ENCODE measurements at places on chromosomes 11 and 22.

DNA sequence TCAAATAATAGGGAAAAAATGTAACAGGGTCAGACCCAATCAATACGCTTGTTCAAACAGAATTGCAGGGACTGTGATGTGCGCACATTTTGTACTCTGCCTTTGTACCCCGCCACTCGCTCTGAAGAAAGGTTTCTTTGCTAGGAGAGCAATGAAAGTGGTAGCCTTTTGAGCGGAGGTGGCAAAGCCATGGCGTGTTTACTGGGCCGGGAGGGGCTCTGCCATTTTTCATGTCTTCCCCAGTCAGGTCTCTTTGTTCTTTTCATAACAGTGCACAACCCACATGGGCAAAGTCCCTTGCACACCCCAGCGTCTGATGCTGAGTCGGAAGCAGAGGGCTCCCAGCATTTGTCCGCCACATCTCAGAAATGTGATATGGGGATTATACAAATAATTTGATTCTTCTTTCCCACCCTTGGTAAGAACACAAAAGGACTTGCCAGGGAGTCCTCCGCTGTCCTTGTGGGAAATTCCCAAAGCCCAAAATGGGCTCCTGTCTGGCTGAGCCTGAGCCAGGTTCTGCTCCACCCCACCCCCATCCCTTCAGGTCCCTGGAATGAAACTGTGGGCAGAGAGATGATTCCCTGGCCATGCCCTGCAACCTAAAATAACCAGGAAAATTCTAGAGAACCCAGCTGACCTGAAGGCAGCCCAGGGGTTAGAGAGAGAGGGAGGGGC, 36.6 kb downstream of the C11orf58 start:
- no peak for DNase-seq

DNA sequence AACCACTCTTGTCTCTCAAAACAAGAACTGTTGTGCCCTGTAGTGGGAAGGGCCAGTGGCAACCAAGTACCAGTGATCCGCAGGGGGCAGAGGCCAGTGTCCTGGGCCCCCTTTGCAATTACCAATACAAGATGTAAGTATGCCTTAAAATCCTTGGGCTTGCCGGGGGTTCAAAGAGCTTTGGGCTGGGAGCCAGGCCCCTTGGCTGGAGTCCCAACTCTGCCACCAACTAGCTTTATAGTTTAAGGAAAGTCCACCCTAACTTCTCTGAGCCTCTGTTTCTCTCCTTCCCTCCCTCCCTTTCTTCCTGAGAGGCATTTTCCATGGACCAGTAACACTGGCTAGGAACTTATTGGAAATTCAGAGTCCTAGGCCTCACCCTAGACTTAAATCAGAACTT, 15.5 kb downstream of the CLMP start:
- no peak for DNase-seq

DNA sequence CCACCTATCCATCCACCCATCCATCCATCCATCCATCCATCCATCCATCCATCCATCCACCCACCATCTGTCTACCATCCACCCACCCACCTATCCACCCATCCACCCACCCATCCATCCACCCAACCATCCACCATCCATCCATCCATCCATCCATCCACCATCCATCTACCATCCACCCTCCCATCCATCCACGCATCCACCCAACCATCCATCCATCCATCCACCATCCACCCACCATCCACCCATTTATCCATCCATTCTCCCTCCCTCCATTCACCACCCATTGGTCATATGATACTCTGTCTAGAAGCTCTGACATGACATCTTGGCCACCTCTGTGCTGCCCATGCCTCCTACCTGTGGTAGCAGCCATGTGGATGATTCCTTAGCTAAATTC, 31.7 kb downstream of the MUC2 start:
- no peak for DNase-seq

DNA sequence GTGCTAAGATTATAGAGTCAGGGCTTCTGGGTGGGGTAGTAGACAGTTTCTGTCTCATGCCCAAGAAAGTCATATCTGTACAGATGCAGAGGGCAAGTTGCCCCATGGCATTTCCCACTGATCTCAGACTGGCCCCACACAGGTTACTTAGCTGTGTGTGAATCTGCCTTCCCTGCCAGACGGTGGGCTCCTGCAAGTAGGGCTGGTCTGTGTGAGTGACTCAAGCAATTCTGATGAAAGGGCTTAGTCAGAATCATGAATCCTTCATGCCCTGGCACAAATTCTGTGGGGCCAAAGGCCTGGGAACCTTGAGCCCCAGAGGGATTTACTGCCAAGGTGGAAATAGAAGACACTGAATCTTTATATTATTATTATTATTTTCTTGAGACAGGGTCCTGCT, 30.4 kb downstream of the USH1C start:
- DNase-seq: no peak

DNA sequence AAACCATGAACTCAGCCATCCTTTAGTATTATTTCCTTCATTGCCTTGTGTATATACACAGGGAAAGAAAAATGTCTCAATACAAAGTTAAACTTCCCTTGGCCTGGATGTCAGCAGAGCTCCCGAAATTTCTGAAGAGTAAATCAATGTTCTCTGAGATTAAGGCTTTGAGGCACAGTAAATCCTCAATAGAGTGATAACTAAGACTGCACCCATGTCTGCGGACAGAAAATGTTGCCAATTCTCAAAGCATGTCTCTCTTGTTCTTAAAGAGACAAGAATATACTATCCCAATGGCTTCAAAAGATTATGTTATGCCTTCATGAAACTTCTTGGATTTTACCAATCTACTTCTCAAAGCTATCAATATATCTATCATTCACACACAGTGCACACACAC, 1196.7 kb upstream of the TENM4 start:
- no peak for DNase-seq

- no peak for DNase-seq
Measured at GRCh38 chr11:27150098-27150497, 109.5 kb downstream of the BBOX1 start.

GRCh38 chr11:119134389-119134978, 13.1 kb downstream of the HINFP start:
- no peak for DNase-seq

GRCh38 chr11:73267122-73267846, 4.9 kb upstream of the P2RY6 start:
- DNase-seq: no peak

GRCh38 chr22:37533995-37534394, 14.8 kb upstream of the CARD10 start:
- no peak for DNase-seq

GRCh38 chr11:83694191-83694910, 408.2 kb upstream of the CCDC90B start:
- DNase-seq: no peak

- no peak for DNase-seq
Measured at GRCh38 chr22:23685205-23685784, 5.5 kb upstream of the RGL4 start.

DNA sequence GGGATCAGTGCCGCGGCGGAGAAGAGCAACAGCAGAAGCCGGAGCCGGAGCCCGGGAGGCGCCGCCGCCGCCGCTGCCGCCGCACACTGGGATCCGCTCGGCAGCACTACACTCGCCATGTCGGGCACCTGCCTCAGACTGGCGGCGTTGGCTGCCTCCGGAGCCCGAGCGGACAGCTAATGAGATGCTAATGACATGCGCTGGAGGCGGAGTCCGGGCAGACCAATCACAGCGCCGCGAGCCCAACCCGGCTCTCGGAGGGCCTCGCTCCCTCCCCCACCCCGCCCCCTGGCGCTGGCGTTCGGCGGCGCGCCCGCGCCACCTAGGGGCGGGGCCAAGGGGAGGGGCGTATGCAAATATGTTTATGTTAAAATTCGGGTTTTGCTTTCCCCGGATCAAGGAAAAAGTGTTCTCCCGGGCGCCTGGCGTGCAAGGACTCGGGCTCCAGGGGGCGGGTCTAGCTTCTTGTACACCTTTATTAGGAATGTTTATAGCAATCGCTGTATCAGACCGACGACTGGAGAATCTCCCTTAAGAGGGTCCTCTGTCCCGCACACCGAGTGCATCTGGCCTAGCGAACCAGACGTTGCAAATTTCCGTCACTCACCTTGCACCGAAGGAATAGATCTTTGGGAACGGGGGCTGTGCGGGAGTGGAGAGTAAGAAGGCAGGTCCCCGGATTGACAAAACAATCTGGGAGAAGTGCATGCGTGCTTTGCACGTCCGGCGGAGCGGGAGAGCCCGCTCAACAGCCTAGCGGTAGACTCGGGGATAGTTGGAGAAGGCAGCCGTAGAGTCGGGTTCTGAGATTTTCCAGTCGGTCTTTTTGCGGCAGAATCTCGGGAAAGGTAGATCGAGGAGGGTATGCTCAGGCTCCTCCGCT, at the start of gene CADM1:
TSS of gene CADM1 (minus strand) at position 140 of the 883 bp plus-strand sequence.
- DNase-seq: peak; percentile 71

GRCh38 chr11:30579415-30580175, 6.6 kb downstream of the MPPED2 start:
- no peak for DNase-seq

DNA sequence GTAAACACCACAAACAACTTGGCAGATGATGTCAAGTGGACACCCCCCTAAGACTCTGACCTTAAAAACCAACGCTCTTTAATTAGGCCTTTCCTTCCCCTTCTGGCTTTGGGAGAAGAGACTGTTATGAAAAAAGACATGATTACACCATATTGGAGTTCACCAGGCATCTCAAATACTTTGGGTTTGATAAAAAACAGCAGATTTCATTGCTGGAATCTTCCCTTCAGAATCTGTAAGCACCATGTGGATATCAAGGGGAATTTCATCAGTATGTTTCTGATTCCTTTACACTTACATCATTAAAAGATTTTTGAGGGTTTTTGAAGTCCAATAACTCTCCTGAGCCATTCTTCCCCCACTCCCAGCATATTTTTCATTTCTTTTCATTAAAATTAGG, 85.6 kb downstream of the KIRREL3 start:
- DNase-seq: no peak

- no peak for DNase-seq
Measured at GRCh38 chr11:37946155-37946766, 1348.2 kb upstream of the RAG2 start.

DNA sequence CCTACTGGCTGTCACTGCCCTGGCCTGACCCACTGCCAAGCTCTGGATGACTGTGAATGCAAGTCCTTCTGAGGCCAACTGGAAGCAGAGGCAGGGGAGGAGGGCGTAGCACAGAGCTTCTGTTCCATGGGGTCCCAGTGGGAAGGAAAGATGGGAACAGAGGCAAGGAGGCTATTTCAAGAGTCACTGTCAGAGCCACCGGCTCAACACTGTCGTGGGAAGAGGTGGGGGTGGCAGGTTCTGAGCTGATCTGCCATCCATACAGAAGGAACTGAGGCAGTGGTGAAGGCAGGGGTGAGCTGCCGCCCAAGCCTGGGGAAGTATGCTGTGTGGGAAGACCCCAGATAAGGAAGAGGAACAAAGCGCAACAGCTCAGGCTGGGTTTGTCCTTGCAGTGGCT, 54.7 kb downstream of the SGSM3 start:
- no peak for DNase-seq

DNA sequence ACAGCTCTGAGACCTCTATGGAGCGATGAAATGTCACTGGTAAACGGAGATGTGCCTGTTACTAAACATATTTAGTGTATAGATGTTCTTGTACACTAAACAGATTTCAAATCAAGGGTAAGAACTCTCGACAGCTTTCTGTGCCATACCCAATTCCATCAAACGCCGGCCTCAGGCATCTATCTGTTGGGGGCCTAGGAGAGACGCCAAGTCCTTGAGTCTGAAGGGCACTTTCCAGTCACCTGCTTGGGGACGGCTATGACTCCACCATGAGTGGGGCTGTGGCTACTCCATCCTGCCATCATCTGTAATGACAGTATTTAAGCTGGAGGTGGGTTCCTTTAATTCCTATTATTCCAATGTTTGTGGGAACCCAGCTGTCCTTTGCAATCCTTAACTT, 87.8 kb downstream of the SHANK2 start:
- no peak for DNase-seq

- no peak for DNase-seq
Measured at GRCh38 chr11:128614026-128614425, 26.7 kb upstream of the ETS1 start.

- no peak for DNase-seq
Measured at GRCh38 chr11:34331329-34331728, 26.5 kb downstream of the ABTB2 start.

DNA sequence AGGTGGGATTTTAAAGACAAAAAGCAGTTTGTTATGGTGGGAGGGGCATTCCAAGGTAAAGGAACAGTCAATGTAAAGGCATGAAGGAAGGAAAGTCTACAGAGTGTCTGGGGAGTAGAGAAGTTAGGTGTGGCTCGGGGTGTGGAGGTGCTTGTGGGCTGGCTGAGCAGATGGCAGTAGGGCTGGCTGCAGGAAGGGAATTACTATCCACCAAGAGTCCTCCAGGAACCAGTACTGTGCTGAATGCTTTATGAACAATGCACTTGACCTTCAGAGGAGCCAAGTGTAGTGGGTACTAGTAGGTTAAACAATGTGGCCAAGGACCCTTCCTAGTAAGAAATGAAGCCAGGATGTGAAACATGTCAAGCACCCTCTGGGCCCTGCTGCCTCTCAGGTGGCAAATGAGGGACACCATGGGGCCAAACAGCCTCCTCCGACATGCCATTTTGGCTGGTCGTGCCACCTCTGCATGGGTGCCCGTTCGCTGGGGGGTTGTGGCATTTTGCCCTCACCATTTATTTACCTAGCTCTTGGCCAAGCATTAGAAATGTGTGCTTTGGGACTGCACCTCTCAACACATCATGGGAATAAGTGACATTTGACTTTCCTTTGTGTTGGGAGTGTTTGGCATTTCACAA, 123.6 kb upstream of the TENM4 start:
- no peak for DNase-seq

- no peak for DNase-seq
Measured at GRCh38 chr11:80596291-80596810, 1155.5 kb upstream of the TENM4 start.

GRCh38 chr11:97607291-97608000, 1217.6 kb downstream of the JRKL start:
- DNase-seq: no peak

GRCh38 chr11:130886704-130887103, 29.6 kb downstream of the SNX19 start:
- DNase-seq: no peak

DNA sequence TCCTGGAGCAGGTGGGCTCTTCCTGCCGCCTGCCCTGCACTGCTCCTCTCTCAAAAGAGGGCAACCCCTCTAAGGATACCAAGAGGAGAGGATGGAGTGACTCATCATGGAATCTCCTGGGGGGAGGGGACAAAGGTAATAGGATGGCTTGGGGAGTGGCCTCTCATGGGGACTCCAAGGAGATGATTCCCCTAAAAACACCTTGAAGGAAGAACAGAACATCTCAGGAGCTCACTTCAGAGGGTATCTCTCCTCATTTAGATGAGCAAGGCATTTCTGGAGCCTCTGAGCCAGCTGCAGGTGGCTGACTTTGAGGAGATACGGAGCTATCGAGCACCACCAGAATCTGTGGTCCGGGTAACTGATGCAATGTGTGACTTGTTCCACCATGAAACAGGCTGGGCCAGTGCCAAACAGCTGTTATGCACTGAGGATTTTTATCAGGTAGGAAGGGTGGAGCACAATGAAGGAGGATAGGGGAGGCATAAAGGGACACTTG, 40.2 kb downstream of the RRP8 start:
- DNase-seq: no peak

All from activated CD4-positive, alpha-beta T cell treated with anti-CD3 and anti-CD28 coated beads for 4 hours (primary cell).